ENCODE measurements at places on chromosomes 5 and 9. TPM values are rescaled to one million over a fixed set of nuclear protein-coding genes. Genes with fewer than 3 reads are reported as not detected.

Gene ZNF300
- 3.5 TPM for polyA plus RNA-seq

Gene PSD2
- 0.15 TPM for polyA plus RNA-seq

Gene PHF24
- polyA plus RNA-seq = not detected

Gene CRB2
- not detected for polyA plus RNA-seq

Gene KCTD16
- polyA plus RNA-seq = 0.03 TPM

Gene CCDC192
- not detected for polyA plus RNA-seq

Gene TRPM6
- polyA plus RNA-seq = 0.08 TPM

Gene FOXD4L4
- polyA plus RNA-seq = 0.13 TPM

Gene BARHL1
- not detected for polyA plus RNA-seq

Gene NIPAL4
- 2.6 TPM for polyA plus RNA-seq

Gene RFESD
- 3.1 TPM for polyA plus RNA-seq

Gene DMGDH
- 0.56 TPM for polyA plus RNA-seq

Gene RNF183
- not detected for polyA plus RNA-seq

Gene ECSCR
- polyA plus RNA-seq = 13.5 TPM

Gene HTR4
- polyA plus RNA-seq = not detected

Gene SLC6A7
- not detected for polyA plus RNA-seq

Gene SHISAL2B
- polyA plus RNA-seq = not detected

Gene PCDHA13
- not detected for polyA plus RNA-seq

Gene RASGEF1C
- not detected for polyA plus RNA-seq

Gene CCL21
- polyA plus RNA-seq = not detected

Data from SK-N-SH (cell line).